Hematopoietic multipotent progenitor cell treated with erythropoietin and hydrocortisone succinate and interleukin-3 and kit ligand, for 17 days (in vitro differentiated cells): ENCODE measurements at places on chromosomes 1 and 21.

- no peak for DNase-seq
These were observed 20.5 kb downstream of the MAPKAPK2 start for GRCh38 chr1:206705191-206705590.

GRCh38 chr21:29189353-29189752 lies 58.9 kb downstream of the MAP3K7CL start:
- no peak for DNase-seq

DNA sequence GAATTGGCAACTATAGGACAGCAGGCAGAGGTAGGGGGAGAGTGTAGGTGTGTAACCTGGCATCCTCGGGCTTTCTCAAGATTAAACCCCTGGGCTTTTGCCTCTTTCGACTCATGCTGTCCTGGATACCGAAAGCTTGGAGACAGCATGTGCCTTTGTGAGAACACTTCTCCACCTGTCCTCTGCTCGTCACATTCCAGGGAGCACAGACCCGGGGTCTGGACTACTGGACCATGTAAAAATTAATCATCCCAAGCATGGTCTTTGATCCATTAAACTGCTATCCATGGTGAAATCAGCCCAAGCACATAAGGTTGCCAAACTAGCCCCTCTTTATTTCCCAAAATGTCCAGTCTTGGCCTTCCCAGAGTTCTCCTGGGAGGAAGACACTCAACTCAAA lies 9.0 kb upstream of the RNF186 start:
- no peak for DNase-seq

- DNase-seq, result no peak
These were observed 141.9 kb upstream of the TMEM51 start for GRCh38 chr1:15011661-15012060.

DNA sequence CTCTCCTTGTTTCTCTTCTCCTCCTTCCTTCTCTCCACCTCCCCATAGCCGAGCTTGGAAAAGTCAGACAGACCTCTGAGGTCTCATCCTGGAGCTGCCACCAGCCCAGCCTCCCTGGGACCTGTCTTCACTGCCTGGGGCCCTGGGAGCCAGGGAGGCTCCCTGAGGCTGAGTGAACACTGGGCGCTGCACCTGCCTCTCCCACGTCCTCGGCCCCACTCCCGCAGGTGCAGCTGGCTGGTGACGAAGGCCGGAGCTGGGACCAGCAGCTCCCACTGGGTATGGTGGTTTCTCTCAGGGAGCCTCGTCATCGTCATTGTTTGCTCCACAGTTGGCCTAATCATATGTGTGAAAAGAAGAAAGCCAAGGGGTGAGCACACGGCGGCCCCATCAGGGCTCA lies 5.3 kb downstream of the TNFRSF14 start:
- DNase-seq, result no peak

- no peak for DNase-seq
These were observed 98.9 kb upstream of the RGS18 start for GRCh38 chr1:192059407-192059806.

DNA sequence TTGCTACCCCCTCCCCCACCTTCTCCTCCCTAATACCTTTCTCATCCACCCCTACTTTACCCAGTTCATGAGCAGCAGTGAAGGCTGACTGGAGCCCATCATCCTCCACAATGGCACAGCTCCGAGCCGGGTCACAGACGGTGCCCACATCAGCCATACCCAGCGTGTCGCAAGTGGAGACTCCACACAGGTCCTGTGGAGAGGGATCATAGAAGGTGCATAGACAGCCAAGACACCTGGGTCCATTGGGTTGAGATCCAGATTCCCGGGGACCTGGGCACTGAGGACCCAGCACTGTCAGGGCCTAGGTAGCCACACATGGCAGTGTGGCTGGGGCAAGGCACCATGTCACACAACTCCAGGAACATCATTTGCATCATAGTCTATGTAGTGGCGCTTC lies 2.7 kb downstream of the ADAMTS4 start:
- DNase-seq, result no peak

DNA sequence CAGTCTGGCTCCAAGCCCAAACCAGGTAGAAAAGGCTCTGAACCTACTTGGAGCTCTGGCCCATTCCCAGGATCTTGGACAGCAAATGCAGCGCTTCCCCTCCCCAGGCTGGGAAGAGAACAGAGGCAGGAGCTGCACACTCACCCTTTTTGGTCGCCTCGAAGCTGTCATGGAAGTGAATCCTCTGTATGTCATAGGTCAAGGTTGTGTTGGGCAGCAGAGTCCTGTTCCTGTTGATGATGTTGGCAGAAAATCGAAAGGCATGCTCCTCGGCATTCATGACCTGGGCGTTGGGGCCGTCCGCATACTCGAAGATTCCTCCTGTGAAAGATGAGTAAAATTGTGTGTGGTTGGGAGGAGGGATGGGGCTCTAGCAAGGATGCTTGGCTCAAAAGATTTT lies 143.5 kb downstream of the GRIK3 start:
- DNase-seq, result no peak

- DNase-seq, result no peak
These were observed 469.8 kb downstream of the USP25 start for GRCh38 chr21:16199539-16199938.

DNA sequence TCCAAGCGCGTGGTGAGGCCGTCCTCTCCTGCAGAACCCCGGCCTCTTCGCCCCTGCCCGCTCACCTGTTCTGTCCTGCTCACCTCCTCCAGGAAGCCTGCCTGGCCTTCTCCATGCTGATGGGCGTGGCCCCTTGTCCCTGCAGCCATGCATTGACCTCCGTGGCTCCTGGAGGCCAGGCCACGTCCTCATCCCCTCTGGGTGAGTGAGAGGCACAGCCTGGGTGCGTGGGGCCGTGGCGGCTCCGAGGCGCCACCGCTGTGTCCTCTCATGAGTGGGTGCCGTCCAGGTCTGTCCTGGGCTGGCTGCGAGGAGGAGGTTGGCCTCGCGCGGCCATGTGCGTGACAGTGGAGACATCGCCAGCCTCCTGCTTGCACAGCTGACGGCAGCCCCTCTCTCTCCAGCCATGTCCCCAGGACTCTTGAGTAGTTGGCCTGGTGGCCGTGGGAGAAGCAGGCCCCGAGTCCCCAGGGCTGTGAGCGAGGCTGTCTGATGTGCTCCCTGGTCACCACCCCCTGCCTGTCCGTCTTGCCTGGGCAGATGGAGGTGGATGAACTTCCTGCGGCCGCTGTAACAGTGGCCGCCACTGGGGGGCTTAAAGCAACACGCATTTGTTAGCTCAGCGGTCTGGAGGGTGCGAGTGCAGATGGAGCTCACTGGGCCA lies 58.1 kb downstream of the PRKCZ start:
- no peak for DNase-seq

- no peak for DNase-seq
These were observed 49.7 kb upstream of the RAP1A start for GRCh38 chr1:111569913-111570312.

- no peak for DNase-seq
These were observed 128.8 kb upstream of the COA6 start for GRCh38 chr1:234244482-234244881.

DNA sequence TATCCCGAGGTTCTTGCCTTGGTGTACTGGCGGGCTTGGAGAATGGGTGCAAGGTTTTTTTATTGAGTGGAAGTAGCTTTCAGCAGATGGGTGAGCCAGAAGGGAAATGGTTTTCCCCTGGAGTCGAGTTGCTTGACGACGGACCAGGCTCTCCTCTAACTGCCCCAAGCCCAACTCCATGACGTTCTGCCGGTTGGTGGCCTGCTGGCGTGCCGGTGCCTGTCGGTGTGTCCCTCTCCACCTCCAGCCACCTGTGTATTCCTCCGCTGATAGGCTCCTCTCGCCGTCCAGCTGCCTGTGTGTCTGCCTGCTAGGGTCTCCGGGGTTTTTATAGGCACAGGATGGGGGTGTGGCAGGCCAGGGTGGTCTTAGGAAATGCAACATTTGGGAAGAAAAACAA lies 34.3 kb upstream of the PTGFRN start:
- no peak for DNase-seq

DNA sequence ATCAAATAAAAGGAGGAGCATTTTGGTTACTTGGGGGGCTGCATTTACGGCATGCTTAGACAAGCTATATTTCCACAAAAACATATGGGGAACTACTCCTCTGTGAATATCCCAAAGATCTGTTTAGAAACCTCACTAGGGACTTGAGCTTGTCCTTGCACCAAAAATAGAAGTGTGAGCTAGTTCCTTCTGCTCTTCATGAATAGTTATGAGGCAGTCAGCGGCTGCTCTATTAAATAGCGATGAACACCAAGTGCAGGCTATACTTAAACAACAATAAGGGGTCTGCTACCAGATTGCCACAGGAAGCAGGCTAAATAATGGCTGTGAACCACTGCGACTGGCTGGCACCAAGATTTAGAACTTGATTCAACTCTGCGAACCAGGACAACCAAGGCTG lies 190.1 kb downstream of the PCP4 start:
- DNase-seq, result no peak

DNA sequence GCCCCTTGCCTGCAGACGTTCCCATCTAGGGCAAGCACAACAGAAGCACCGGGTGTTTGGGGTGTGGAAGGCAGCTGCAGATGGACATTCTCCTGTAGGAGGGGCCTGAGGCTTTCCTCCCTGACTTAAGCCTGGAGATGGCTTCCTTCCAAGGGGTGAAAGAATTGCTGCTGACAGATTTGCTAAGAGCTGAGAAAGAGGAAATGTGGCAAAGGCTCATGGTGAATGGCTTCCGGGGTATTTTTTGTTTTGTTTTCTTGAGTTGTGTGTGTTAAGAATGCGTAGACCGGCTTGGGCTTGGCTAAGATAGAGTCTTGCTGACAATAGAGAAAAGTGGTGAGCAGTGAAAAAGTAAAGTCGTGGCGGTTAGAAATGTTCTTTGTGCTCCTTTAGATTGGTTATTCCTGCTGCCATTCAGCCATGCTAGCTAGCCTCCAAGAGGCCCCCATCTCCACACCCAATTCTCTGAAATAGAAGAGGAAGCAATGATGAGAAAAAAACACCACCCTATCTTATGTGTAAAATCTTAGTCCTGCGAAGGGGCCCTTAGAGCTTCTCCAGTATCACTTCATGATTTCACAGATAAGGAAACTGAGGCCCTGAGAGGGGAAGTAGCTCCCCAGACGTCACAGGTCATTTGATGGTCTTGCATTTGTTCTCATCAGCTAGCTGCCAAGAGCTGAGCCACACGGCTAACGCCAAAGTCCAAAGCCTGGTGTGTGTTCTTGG lies 36.9 kb downstream of the EIF2D start:
- no peak for DNase-seq

DNA sequence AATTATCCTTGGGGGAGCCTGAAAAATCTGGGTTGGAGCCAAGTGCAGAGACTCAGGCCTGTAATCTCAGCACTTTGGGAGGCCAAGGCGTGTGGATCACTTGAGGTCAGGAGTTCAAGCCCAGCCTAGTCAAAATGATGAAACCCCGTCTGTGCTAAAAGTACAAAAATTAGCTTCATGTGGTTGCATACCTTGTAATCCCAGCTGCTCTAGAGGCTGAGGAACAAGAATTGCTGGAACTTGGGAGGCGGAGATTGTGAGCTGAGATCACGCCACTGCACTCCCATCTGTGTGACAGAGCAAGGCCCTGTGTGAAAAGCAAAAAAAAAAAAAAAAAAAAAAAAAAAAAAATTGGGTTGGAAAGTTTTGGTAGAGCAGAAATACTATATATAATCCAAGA lies 1563.6 kb upstream of the PRMT6 start:
- no peak for DNase-seq

DNA sequence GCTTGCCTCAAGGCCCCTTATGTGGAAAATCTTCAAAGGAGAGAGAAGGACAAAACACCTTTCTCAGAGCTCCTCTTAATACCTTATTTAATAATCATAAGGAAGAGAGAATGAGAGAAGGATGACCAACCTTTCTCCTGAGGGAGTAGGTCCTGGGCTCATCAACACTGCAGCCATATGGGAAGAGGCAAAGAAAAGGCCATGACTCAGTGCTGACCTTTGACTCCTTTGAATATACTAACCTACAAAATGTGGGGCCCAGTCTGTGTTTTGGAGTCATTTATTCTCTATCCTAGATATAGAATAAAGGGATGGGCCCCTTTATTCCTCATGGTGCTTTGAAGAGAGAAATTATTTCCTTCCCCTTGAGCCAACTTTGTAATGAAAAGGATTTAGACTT lies 38.3 kb downstream of the CAMSAP2 start:
- no peak for DNase-seq

GRCh38 chr1:16402742-16403141 lies 34.5 kb downstream of the SPATA21 start:
- no peak for DNase-seq

DNA sequence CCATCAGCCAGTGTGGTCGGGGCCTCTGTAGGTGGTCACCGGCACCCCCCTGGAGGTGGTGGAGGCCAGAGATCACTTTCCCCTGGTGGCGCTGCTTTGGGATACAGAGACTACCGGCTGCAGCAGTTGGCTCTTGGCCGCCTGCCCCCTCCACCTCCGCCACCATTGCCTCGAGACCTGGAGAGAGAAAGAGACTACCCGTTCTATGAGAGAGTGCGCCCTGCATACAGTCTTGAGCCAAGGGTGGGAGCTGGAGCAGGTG lies 961 bp downstream of the RBM15 start:
- DNase-seq, result no peak

DNA sequence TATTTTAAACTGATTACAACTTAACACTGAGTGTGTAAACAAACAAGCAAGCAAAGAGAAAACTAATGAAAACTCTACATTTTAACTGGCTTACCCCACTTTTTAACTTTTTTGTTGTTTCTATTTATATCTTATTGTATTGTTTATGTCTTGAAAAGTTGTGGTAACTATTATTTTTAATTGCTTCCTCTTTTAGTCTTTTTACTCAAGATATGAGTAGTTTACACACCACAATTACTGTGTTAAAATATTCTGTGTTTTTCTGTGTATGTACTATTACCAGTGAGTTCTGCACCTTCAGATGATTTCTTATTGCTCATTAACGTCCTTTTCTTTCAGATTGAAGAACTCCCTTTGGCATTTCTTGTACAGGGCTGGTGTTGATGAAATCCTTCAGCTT lies 4.7 kb upstream of the HHAT start:
- no peak for DNase-seq

GRCh38 chr21:40675017-40675416 lies 171.9 kb downstream of the DSCAM start:
- no peak for DNase-seq

- no peak for DNase-seq
These were observed 890.9 kb downstream of the MRPL39 start for GRCh38 chr21:24716281-24716918.

- no peak for DNase-seq
These were observed 148.9 kb upstream of the VANGL1 start for GRCh38 chr1:115492880-115493279.

GRCh38 chr1:245148861-245149260 lies 5.9 kb upstream of the KIF26B start:
- no peak for DNase-seq

- DNase-seq, result no peak
These were observed 992 bp upstream of the C1QA start for GRCh38 chr1:22635436-22635835.

DNA sequence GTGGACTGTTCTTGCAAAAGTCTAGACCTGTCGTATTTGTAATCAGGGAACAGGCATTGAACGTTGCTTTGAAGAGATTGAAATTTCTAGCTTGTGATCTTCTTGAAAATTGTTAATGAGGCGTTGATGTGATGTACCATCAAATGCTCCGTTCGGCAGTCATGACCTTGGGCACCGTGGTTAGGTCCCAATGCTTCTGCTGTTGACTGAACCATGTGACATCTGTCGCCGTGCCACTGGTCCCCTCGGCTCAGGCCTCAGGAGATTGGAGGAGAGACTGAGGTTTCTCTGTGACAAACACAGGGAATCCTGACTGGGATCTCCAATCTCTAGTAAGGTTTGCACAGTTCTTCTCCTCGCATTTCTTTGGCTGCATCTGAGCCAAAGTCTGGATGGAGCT lies 18.1 kb upstream of the KCNAB2 start:
- no peak for DNase-seq

- no peak for DNase-seq
These were observed 1057.3 kb downstream of the ADGRL2 start for GRCh38 chr1:82858031-82858430.

- DNase-seq, result no peak
These were observed 36.7 kb downstream of the DNASE2B start for GRCh38 chr1:84434801-84435549.
